Fibroblast of skin of left biceps (primary cell): ENCODE measurements at places on chromosomes 11 and 22.

DNA sequence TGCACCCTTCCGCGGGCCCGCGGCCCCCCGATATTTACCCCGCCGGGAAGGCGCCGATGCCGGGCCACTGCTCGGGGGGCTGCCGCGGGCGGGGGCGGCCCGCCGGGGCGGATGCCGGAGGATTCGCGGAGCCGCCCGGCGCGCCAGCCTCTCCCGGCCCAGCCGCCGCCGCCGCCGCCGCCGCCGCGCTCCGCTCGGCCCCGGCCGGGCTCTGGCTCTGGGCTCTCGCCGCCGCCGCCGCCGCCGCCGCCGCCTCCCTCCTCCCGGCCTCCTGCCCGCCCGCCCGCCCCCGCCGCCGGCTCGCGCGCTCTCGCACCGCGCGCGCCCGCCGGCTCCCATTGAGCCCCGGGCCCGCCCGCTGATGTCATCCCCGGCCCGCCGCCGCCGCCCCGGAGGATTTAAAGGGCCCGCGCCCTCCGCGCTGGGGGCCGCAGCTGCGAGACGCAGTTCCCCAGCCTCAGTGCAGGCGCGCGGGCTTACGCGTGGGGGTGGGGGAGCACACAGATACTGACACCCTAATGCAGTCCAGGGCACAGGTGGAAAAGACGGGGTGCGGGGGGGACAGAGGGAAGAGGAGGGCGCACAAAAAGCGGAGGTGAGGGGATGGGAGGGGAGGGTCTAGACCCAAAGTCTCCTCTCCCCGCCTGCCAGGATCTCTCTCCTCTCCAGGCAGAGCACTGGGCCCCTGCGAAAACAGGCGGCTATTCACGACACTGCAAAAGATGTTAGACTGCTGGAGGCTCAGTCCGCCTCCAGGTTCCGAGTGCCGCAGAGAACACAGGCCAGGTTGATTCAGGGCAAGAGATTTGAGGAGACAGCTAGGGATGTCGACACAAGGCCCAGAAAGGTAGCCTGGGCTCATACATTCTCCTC is at the start of gene CSNK1E:
CSNK1E (minus strand) TSS at position 312 of the 873 bp plus-strand sequence. CDS start 3,276 bp downstream, outside the sequence.
- DNase-seq: no peak

GRCh38 chr22:35178446-35178845 is 78.8 kb upstream of the HMGXB4 start:
- DNase-seq: no peak

GRCh38 chr11:64296236-64296635 is 3.9 kb upstream of the CATSPERZ start:
- no peak for DNase-seq

DNA sequence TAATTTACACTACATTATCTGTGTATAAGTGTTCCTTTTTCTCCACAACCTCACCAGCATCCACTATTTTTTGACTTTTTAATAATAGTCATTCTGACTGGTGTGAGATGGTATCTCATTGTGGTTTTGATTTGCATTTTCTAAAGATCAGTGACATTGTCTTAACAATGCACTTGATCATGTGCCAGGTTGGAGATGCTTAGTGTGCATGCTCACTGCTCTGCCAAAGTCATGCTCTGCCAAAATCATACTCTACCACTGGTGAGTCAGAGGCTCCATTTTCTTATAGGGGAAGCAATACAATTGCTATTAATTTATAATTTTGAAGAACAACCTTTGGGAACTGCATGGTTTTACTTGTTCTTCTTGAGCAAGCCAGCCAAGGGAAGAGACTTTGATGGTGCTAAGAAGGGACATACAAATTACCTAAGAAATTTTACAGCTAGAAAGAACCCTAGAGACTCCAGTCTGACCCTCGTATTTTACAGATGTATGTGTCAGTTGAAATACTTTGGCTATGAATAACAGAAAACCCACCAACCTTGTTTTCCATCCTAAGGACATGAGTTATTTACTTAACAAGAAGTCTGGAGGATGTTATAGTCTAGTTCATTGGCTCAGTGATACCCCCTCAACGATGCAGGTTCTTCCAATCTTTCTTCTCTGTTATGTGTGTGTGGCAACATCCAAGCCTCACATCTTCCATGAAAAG is 368.9 kb downstream of the DDX10 start:
- peak; percentile 96 for DNase-seq

DNA sequence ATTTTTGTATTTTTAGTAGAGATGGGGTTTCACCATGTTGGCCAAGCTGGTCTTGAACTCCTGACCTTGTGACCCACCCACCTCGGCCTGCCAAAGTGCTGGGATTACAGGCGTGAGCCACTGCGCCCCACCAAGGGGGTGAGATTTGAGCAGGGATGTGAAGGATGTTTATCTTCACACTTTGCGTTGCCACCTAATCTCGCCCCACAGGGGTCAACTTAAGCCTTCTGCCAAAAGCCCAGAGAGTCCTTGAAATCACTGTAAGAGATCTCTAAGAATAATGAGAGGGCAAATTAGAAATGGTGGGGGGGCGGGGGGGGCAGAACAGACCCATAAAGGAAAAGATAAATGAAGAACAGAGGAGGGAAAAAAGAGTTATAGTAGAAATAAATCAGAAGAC is 158.3 kb upstream of the TIMP3 start:
- no peak for DNase-seq

- DNase-seq: peak; percentile 47
Observed at GRCh38 chr11:33835143-33835878, 56.6 kb downstream of the LMO2 start.

GRCh38 chr11:69691463-69691862 is 12.4 kb downstream of the FGF19 start:
- no peak for DNase-seq

DNA sequence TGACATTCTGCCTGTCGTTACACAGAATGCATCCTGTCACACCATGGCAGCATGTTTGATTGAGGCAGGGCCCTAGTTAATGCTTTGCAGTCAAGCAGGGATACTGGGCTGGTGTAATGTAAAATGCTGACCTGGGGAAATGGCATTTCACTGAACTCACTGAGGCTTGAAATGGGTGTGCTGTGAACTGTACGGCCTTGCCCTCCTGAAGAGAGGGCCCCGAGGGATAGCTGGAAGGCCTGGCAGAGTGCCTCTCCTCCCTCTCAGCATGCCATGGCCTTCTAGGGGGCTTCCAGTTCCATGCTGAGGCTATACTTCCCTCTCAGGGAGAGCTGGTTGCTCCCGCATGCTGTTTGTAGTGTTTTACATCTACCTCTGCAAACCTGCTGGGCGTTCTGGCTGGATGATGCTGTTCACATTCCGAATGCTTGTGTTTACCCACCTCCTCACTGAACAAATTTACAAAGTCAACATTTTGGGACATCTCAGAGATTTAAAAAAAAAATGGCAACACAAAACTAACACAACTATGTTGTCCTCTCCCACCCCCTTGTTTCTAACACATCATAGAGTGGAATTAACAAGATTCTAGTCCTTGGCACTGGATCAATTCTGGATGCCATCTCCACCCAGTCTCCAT is 416.7 kb upstream of the CADM1 start:
- DNase-seq: no peak

GRCh38 chr11:58503361-58503856 is 4.5 kb downstream of the OR5B21 start:
- DNase-seq: no peak

- DNase-seq: no peak
Observed at GRCh38 chr11:70225681-70226177, 22.6 kb downstream of the FADD start.

- no peak for DNase-seq
Observed at GRCh38 chr11:132472411-132473172, 1059.7 kb downstream of the OPCML start.

DNA sequence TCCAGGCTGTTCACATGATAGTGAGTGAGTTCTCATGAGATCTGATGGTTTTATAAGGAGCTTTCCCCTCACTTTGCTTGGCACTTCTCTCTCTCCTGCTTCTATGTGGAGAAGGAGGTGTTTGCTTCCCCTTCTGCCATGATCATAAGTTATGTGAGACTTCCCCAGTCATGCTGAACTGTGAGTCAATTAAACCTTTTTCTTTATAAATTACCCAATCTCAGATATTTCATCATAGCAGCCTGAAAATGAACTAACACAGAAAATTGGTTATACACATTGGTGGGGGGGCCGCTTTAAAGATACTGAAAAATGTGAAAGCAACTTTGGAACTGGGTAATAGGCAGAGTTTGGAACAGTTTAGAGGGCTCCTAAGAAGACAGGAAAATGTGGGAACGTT is 741.1 kb upstream of the LUZP2 start:
- no peak for DNase-seq

DNA sequence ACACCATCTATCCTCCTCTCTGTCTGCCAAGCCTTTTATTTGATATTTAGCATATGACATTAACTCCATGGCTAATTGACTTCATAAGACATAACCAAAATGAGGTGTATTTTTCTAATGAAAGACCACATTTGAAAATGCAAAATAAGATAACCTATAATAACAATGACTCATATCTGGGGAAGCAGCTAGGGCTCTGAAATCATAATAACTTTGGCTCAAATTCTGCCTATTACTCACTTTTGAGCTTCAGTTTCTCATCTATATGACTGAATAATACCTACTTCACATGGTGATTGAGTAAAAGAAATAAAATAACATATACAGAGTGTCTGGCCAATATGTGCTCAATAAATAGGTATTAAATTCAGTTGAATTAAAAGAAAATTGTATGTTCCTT is 1419.8 kb upstream of the TENM4 start:
- DNase-seq: peak; percentile 5

GRCh38 chr11:12097219-12097618 is 13.2 kb upstream of the MICAL2 start:
- DNase-seq: no peak

GRCh38 chr11:125343718-125344131 is 152.3 kb downstream of the FEZ1 start:
- DNase-seq: no peak

DNA sequence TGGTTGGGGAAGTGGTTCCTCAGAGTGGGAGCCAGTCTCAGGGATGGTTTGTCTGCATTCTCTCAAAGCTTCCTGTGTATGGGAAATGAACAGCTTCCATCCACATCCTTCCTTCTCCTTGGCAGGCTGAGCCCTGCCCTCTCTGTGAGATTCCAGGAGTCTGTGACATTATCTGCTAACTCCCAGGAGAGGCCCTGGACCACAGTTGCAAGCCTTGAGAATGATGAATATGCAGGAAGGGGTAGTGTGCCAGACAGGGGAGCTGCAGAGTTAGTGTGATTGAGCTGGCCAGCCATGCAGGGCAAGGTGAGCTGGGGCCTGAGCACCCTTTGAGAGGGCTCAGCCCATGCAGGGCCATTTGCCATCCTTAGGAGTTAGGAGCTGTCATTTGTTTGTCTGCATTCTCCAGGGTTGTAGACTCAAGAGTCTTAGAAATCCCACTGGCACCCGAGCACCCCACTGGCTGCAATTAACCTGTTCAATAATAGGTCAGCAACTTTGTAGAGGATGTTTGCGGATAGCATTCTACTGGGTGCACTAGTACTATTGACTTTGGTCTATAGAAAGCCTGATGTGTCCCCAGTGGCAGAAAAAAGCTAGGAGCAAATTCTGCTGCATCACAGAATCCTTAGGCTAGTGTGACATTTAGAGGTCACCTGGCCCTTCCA is 299.0 kb upstream of the CADM1 start:
- no peak for DNase-seq

- DNase-seq: no peak
Observed at GRCh38 chr22:45632791-45633515, 38.7 kb upstream of the ATXN10 start.

DNA sequence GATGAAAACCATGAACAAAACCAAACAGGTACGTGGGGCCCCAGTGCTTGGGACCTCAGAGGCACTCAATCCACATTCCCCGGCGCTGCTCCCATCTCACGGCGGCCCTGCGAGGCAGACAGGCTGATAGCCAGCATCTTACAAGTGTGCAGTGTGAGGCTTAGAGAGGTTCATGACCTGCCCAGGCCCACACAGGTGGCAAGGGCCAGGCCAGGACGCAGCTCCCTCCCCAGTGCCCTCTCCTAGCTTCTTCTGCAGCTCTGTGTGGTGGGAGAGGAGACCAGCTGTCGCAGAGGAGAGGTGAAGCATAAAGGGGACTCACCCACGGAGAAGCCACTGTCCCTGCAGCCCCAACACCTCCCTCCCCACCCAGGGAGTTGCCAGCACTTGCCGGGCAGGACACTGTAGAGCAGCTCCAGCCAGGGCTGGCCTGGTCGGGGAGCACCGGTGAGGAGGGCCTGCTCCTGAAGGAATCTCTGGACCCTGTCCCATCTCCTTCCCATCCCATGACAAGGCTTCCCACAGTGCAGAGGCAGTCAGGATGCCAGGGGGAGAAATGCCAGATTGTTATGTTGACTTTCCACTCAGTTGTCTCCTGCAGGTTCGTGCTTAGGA is 92.4 kb upstream of the TMEM45B start:
- DNase-seq: no peak

- no peak for DNase-seq
Observed at GRCh38 chr11:14029971-14030920, 67.7 kb downstream of the SPON1 start.

DNA sequence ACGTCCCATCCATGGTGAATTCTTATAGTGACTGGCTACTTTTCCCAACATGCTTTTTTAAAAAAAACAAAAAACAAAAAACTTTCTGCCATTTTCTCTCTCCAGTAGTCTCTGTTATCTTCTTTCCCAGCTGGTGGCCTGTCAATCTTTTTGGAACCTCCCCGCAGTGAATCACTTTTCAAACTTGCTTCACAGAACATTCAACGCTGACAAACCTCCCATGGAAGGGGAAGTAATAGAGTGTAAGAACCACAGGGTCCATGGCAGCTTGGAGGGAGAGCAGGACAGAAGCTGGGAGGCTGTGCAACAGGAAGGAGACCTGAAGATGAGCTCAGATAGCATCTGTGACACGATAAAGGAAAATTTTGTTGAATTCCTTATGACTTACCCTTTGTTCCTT is 9.8 kb upstream of the CECR2 start:
- DNase-seq: no peak

GRCh38 chr11:47946682-47947559 is 33.4 kb upstream of the PTPRJ start:
- DNase-seq: peak; percentile 70

- no peak for DNase-seq
Observed at GRCh38 chr11:77155082-77155475, 27.0 kb downstream of the MYO7A start.

DNA sequence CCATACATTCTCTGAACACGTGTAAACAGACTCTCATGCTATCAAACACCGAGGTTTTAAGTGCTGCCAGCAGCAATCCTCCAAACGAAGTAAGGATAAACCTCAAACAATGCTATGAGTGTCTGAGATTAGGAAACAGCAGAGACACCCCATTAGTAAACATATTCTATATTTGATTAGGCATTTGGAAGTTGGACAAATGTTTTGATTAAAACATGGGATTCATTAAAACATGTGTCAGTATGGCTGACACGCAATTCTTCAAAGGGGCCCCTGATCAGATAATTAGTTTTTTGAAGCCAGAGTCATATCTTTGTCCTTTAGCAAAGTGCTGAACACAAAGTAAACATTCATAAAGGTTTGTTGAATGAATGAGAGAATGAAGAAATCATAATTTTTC is 33.2 kb upstream of the BLID start:
- no peak for DNase-seq

DNA sequence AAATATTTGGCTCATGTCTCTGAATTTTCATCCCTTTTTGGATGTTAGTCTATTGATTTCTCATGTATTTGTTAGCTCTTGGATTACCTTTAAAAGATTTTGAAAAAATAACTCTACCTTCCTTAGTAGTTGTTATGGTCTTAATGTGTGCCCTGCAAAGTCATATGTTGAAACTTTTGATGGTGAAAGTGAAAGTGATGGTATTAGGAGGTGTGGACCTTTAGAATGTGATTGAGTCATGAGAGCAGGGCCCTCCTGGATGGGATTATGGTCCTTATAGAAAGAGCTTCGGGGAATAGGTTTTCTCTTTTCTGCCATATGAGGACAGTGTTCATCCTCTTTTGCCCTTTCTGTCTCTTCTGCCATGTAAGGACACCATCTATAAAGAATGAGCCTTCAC is 33.6 kb upstream of the MPPED2 start:
- no peak for DNase-seq

GRCh38 chr11:116874251-116874650 is 36.8 kb upstream of the APOA1 start:
- peak; percentile 41 for DNase-seq
